ENCODE measurements at places on chromosomes 6 and 20.

DNA sequence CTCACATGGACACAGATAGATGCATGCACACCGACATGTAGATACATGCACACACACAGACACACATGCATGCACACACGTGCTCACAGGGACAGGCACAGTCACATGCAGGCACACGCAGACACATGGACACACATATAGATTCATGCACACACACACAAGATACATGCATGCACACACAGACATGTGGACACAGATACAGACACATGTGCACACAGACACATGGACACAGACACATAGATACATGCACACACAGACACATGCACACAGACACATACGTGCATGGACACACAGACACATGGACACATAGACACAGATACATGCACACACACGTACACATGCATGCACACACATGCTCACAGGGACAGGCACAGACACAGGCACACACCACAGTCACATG, 19.8 kb downstream of the SYNDIG1 start:
- DNase-seq: no peak

- no peak for DNase-seq
Measured at GRCh38 chr6:71410681-71411080, 122.1 kb downstream of the OGFRL1 start.

DNA sequence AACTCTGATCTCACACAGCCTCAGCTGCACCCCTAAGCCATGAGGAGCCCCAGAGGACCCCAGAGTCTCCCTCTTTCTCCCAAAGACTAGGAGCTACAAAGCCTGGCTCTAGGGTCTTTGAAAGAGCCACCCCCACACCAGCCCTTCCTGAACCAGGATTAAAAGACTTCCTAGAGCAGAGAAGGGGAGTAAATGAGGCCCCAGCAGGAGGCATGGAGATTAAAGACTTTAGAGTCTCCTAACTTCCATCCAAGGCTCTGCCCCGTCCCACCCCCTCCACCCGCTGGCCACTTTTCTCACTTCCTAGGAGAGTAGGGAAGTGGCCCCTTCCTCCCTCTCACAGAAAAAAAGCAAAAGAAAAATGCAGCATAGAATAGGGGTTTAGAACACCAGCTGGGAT, 1.7 kb downstream of the PREX1 start:
- no peak for DNase-seq

DNA sequence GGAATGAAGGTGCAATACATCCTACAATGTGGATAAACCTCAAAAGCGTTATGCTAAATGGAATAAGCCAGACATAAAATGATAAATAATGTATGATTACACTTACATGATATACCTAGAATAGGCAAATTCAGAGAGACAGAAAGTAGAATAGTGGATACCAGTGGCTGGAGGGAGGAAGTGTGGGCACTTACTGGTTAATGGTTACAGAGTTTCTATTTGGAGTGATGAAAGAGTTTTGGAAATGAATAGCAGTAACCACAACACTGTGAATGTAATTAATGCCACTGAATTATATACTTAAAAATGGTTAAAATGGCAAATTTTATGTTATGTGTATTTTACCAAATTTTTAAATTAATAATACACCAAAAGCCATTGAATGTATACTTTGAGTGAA, 71.4 kb upstream of the CST7 start:
- no peak for DNase-seq

DNA sequence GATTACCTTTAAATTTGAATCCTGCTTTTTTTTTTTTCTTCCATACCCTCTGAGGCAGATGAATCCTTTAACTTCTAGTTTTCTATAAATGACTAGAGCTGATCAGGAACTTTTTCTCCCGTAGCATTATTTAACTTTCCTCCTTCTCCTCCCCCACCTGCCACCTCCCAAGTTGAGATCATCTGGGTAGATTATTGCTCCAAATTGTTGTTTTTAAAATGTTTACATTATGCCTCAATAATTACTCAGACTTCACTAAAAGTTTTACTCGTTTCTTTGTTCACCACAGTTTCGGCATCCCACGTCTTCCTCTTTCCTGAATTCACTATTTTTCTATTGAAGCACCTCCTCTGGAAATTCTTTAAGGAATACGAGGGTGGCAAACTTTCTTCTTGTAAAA, 16.6 kb upstream of the SCUBE3 start:
- no peak for DNase-seq

DNA sequence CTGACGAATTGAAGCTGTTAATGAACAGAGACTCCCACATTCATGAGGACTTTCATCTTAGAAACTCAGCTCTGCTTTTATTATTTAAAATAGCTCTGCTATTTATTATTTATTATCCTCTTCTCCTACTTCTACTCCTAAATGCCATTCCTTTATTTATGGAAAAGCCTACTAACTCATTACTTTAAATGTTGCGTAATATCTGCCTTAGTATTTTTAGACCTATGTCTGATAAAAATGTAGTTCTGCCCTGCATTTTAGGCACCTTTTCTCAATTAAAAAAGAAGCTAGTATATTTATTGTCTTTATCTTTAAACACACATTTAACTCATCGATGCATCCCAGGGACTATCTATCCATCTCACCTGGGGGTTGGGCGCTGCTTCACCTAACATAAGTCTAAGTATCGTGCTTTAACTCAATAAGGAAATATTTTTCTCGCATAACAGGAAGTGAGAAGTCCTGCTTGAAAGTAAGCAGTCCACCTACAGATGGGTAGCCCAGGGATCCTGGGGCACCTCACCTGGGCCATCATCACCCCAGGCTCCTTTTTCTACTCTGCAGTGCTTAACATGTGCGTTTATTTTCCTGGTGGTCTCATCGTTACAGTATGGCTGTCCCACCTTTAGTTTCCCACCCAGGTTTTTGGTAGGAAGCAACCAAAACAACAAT, 31.3 kb upstream of the FAM184A start:
- no peak for DNase-seq

- DNase-seq: no peak
Measured at GRCh38 chr6:26028212-26028745, 59.0 kb upstream of the HFE start.
